Foreskin keratinocyte (primary cell): ENCODE measurements at places on chromosomes 6 and 20. TPM values are rescaled to one million over a fixed set of nuclear protein-coding genes. Genes with fewer than 3 reads are reported as not detected.

The TP53RK gene
- 12.9 and 13.2 TPM in 2 replicates for polyA plus RNA-seq

The WFDC5 gene
- polyA plus RNA-seq, result 0.57 and 0.86 TPM in 2 replicates

GRCh38 chr6:81875782-81876293, 123.4 kb upstream of the TENT5A start:
- DNase-seq, result no peak

GRCh38 chr20:37396416-37397075, 50.6 kb downstream of the SRC start:
- no peak for DNase-seq

- no peak for DNase-seq
Observed at GRCh38 chr6:41056768-41057490, 3.9 kb downstream of the APOBEC2 start.

GRCh38 chr6:14695579-14695978, 550.3 kb upstream of the JARID2 start:
- DNase-seq, result no peak

DNA sequence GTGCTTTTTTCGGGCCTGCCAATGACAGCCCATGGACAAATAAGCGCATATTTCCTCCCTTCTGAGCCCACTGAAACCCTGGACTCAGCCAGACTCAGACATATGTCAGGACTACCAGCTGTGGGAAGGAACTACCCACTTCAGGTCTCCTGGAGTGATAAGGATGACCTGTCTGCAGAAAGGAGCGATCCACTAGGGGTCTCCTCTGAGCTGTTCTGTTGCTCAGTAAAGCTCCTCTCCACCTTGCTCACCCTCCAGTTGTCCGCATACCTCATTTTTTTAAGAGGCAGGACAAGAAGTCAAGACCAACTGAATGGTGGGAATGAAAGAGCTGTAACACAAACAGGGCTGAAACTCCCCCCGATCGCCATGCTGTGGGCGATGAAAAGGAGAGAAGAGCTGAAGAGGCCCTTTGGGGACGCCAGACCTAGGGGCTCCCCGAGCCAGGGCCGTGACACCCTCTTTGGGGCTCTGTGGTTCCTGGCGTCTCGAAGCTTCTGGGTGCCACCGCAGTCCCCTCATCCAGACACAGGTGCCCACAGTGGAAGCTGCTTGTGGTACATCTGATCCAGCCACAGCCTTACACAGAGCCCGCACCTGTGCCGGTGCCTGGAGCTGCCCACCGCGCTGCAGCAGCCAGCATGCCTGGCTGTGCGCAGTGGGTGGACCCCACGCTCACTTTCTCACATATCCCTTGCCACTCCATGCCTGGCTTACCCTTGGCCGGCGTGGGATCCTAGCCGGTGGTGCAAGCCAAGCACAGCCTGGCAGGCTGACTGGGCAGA, 68.8 kb downstream of the EYS start:
- no peak for DNase-seq

- no peak for DNase-seq
Observed at GRCh38 chr20:42961771-42962170, 227.9 kb downstream of the PTPRT start.

- DNase-seq, result no peak
Observed at GRCh38 chr6:170462366-170463020, 90.6 kb downstream of the PSMB1 start.

DNA sequence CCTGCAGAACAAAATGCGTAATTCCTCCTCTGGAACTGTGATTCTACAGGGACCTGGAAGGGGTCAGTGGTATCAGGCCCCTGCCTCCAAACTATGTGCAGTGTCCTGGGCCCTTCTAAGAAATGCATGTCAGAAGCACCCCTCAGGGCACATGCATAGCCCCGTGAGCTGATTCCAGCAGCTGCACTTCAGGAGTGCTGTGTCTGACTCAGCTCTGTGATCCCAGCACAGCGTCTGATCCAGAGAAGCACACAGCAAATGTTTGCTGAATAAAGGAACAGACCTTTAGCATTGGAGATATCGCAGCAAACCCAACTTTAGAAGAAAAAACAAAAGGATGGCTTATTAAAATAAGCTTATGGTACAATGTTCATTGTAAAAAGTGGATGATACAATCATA, 15.8 kb upstream of the MAFB start:
- DNase-seq, result peak; percentile 36

GRCh38 chr6:53744321-53744720, 50.5 kb upstream of the LRRC1 start:
- DNase-seq, result peak; percentile 74

DNA sequence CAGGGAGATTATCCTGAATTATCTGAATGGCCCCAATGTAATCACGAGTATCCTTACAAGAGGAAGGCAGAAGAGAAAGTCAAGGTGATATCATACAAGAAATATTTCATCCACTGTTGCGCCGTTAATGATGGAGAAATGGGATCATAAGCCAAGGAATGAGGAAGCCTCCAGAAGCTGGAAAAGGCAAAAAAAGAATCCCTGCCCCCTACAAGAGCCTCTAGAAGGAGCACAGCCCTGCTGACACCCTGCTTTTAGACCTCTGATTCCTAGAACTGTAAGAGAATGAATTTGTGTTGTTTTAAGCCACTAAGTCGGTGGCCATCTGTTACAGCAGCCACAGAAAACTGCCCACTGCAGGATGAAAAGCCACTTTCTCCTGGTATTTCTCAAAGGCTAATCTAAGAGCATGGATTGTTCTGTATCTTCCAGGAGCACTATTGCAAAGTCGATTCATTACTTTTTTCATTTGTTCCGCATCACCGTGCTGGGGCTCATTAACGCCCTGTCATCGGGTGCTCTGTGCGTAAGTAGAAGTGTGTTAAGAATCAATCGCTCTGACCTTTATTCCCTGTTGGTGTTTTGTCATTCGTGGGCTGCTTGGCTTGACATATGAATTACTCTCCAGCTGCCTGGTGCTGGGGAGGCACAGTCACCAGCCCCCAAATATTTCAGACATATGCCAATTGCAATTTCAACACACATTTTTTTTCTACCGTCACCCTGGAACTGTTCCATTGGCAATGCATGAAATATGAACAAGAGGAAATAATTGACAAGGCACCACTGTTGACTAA, 117.0 kb downstream of the PCSK2 start:
- no peak for DNase-seq

- DNase-seq, result no peak
Observed at GRCh38 chr6:121678245-121678644, 242.8 kb downstream of the GJA1 start.

GRCh38 chr20:41308726-41309413, 8.7 kb downstream of the ZHX3 start:
- DNase-seq, result no peak

GRCh38 chr20:33279261-33279910, 3.6 kb upstream of the BPIFB1 start:
- no peak for DNase-seq
